NCI-H69 (cell line): ENCODE measurements at places on chromosomes 6 and 20.

DNA sequence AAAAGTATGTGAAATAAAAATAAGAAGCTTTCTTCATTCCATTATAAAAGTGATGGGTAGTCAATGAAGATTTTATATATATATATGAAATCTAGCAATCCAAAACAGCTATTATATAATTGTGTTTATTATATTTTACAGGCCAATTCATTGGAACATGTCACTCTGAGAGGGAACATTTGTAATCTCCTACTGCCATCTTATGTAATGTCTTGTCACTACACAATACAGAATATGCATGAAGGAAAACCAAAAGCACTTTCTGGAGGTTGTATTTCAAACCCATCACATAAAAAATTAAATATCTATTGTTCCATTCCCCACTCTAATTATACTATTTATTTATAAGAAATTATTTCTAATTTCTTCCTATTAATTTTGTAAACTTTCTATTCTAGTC, 31.5 kb upstream of the IRAK1BP1 start:
- peak; percentile 52 for DNase-seq

GRCh38 chr6:3458706-3459421, 2.0 kb upstream of the SLC22A23 start:
- DNase-seq, result peak; percentile 16

- DNase-seq, result peak; percentile 9
These were observed 37.0 kb upstream of the POU3F2 start for GRCh38 chr6:98797217-98797994.

DNA sequence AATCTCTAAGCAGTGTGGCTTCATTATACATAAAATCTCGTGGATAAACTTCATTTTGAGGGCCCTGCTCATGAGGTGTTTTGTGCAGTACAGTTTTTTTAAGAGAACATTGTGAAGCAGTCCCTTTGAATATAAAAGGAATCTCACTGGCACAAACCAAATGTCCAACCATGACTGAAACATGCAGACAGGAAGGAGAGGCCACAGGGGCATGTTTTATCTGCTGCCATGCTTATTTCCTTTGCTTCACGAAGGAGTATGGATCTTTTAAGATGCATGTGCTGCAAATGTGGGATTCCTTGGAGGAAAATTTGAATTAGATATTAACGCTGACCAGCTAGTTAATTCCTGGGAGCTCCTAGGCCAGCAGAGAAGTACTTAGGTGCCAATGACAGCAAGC, 192.3 kb downstream of the DST start:
- no peak for DNase-seq

DNA sequence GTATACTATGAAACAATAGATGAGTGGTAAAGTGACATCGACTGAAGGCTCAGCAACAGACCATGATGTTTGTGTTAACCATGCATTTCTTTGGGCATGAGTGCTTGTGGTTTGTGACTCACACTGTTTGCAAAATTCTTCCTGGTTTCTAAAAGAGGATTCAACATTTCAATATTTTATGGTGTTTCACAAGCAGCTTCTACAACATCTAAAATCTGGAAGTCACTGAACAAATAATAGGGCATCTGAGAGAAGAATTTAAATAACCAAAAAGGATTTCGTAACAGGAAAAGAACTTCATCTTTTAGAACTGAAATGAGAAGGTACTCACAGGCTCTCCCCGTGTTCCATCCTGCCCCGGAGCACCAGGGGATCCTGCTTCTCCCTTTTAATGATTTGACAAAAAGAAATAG, 146.2 kb downstream of the COL21A1 start:
- no peak for DNase-seq

DNA sequence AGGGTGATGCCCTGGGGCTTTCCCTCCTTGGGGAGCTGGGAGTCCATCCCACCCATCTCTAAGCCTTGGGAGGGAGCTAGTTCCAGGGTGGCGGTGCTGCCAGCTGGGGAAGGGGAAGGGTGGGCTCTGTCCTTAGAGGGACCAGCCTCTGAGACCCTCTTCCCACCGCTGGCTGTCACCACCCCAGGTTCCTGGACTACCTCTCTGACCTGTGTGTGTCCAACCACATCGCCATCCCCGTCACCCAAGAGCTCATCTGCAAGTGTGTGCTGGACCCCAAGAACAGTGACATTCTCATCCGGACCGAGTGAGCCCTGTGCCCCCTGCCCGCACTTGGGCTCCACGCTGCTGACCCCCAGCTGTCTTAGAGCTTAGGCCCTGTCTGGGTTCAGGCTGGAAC, 43.2 kb downstream of the UQCC2 start:
- DNase-seq, result no peak

GRCh38 chr6:50979171-50979525, 160.5 kb downstream of the TFAP2B start:
- no peak for DNase-seq
